ENCODE measurements at places on chromosomes 7 and 10.

DNA sequence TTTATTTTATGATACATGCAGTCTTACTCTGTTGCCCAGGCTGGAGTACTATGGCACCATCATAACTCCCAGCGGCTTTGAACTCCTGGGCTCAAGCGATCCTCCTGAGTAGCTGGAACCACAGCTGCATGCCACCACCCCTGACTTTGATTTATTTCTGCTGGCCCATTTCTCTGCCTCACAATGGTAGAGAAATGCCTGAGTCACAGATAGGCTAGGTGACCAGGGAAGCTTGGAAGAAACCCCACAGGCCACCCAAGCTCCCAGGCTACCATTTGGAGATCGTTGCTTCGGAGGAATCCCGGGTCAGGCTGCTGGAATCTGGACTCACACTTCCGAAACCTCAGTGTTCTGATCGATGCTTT, 17.4 kb upstream of the BAIAP2L1 start:
- no peak for DNase-seq

GRCh38 chr10:28120795-28121194, 121.9 kb upstream of the ODAD2 start:
- no peak for DNase-seq

DNA sequence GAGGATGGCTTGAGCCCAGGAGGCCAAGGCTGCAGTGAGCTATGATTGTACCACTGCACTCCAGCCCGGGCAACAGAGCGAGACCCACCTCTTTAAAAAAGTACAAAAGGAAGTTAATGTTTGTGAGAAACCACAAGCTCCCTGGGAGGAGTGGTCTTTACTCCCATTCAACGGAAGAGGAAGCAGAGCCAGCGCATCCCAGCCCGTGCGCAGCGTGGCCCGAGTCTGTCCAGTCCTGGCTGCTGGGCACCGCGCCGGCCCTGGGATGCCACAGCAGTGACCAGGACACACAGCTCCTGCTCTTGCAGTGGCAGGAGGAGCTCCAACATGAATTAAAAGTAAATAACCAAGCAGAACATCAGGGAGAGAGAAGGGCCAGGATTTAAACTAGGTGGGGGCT, 68.4 kb downstream of the ELFN1 start:
- DNase-seq: no peak

- no peak for DNase-seq
Observed at GRCh38 chr7:53697913-53698312, 662.5 kb downstream of the POM121L12 start.

- DNase-seq: no peak
Observed at GRCh38 chr7:40535678-40536077, 400.9 kb downstream of the SUGCT start.

DNA sequence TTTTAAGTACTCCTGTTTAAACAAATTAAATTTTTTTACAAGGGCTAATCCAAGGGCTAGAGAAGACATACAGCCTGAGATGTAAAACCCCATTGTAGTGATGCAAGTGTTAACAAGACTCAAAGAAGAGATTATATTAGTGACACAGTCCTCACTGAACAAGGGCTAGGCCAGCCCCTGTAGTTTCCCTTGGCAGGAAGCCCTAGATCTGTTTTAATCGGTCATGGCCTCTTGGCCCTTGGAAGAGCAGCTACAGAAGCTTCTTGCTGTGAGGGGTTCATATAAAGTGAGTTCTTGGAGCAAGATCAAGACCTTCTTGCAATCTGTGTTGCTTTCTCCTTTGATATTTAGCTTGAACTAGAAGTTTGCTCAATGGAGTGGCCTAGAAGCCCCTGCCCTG, 1339.4 kb downstream of the XPNPEP1 start:
- no peak for DNase-seq

DNA sequence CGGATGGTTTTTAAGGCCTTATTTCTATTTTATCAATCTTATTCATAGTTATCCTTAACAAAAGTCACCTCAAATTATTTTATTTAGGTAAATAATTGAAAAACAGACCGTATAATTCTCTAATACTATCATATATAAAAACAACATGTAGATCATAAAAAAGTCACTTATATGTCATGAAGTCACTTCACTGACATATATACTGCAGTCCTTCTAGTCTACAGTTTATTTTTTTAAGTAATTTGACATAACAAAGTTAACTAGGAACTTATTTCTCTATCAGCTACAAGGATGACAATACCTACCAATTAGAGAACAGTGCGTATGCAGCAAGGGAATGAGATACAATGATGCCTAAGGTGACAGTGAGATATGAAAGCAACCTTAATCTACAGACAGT, 26.2 kb downstream of the JMJD1C start:
- DNase-seq: no peak

- no peak for DNase-seq
Observed at GRCh38 chr7:71480791-71481190, 348.8 kb downstream of the GALNT17 start.

GRCh38 chr10:18313626-18314025, 173.4 kb downstream of the CACNB2 start:
- no peak for DNase-seq

- DNase-seq: no peak
Observed at GRCh38 chr10:86300931-86301830, 65.4 kb downstream of the GRID1 start.

DNA sequence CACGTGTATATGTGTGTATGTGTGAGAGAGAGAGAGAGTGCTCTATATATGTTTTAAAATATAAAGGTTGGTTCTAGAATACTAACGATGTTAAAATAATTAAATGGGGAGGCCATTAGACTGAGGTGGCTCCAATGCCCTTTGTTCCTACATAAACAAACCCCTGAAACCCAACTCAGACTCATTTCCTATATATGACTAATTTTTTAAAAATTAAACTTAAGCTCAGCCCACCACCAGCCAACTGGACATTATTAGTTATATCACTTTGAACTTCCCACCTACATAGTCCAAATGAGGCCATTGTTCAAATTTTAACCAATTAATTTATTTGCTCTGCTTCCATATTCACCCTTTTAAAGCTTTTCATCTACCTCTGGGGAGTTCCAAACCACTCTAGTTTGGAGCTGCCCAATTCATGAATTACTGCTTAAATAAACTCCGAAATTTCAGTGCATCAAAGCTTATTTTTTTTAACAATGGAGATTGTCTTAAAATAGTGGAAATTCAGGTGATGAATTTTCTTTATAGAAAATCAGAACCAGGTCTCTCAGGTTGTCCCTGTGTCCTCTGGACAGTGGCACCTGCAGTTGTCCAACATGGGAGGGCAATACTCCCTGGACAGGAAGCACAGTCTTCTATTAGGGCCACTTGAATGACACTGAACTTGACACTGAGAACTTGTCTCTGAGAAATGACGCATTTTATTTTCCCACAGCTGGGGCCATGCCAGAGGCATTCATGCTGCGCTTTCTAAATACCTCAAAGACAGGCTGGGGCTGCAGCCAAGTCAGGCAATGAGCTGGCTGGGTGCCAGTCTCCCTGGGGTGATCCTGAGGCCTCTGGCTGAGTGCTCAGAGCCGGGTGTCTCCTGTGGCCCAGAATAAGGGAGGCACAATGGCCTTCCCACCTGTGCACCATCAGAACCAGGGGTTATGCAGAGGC, 109.5 kb upstream of the TMEM72 start:
- DNase-seq: no peak

GRCh38 chr10:104906112-104906511, 265.0 kb downstream of the SORCS3 start:
- DNase-seq: no peak

GRCh38 chr10:20972925-20973324, 75.8 kb upstream of the NEBL start:
- no peak for DNase-seq

DNA sequence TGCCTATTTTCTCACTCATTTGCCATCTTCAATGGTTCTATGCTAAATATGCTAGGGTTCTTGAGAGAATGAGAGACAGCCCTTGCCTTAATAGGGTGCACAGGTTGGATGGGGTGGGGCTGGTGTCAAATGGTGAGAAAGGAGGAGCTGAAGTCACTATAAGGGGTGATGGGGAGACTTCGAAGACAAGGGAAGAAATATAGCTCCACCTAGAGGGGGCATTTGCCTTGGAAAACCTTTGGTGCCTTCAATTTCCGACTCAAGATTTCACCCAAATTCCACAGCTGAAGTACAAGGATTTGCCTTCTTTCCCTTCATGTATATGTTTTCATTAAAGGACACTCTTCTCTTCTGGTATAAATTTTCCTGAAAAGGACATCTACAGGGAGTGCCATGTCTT, 5.6 kb downstream of the PTN start:
- DNase-seq: no peak

GRCh38 chr7:31493714-31494181, 20.1 kb upstream of the ITPRID1 start:
- DNase-seq: no peak

DNA sequence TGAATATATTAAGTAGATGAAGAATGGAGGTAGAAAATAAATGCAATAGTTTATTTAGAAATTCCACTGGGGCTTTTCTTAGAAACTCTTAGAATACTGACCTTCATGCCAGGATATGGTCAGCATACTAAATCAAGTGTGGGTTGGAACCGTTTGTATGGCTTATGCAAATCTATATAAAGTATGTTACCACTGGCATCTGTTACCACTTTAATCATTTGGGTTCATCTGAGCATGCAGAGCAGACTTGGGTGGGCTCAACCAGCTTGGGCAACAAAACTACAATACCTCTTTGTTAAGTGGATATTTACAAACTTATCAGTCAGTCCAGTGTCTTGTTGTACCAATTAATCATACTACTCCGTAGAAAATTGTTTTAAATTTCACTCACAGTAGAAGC, 125.8 kb downstream of the CRPPA start:
- no peak for DNase-seq

DNA sequence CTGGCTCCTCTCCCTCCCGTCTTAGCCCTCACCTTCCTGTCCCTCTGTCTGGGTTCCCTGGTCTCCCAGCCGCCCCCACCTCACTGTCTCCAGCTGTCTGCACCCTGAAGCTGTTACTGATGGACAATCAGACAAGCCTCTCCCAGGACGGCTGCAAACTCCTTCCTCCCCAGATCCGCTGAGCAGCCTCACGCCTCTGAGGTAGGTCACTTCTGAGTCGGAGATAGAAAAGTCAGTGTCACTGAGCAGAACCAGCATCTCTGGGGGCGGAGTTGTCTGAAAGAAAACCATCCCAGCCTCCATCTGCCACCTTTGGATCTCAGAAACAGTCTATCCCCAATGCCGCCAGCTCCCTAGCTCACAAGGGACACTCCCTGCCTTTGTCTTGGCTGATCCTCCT, 27.4 kb downstream of the FAM241B start:
- no peak for DNase-seq

- DNase-seq: no peak
Observed at GRCh38 chr10:60167050-60167449, 222.6 kb downstream of the ANK3 start.

- no peak for DNase-seq
Observed at GRCh38 chr7:134356421-134356936, 39.7 kb upstream of the SLC35B4 start.

- no peak for DNase-seq
Observed at GRCh38 chr10:19014034-19014433, 34.6 kb upstream of the MALRD1 start.

GRCh38 chr10:87844837-87845623, 18.3 kb downstream of the KLLN start:
- DNase-seq: no peak

DNA sequence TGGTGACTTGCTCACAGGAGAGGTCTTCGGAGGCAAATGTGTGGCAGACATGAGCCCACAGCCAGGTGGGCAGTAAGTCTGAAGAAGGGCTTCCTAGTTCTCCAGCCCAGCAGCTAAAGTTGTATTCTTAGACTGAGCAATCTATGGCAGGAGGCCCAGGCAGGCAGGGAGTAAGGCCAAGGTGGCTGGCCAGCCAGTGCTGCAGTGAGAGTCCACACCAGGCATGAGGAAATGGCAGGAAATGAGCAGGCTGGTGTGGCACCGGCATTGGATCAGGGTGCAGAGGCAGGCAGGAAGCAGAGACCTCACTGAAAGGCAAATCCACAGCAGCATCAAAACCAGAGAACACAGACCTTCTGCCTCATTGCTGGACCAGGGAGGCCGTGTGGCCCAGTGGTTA, 84.6 kb upstream of the PDE1C start:
- no peak for DNase-seq

- DNase-seq: no peak
Observed at GRCh38 chr10:48611133-48611532, 6.3 kb upstream of the ARHGAP22 start.

- DNase-seq: no peak
Observed at GRCh38 chr7:23662124-23662983, 17.6 kb upstream of the FAM221A start.

DNA sequence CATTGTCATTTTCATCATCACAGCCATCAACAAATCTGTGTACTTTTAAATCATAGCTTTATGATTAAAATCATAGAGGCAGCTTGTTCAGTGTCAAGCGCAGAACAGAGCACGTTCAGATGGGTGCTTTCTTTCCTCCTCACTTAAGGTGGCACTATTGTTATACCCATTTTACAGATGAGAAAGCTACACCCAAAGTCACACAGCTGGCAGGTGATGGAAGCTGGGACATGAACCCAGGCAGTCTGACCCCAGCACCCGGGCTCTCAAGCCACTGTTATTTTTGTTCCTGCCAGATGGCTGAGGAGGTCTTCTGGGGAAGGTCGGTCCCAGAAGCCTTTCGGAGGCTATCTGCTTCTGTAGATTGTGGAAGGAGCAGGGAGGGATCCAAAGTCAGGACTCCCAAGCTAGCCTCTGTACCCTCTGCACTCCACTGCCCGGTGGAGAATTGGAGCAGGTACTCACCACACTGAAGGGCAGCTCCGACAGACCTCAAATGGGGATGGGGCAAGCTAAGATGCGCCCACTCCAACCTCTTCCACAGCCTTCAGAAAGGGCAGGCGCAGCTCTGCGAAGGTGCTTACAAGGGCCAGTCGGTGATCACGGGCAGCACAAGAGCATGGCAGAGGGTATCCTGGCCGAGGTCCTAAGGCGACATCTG, 610 bp downstream of the AVPI1 start:
- no peak for DNase-seq

DNA sequence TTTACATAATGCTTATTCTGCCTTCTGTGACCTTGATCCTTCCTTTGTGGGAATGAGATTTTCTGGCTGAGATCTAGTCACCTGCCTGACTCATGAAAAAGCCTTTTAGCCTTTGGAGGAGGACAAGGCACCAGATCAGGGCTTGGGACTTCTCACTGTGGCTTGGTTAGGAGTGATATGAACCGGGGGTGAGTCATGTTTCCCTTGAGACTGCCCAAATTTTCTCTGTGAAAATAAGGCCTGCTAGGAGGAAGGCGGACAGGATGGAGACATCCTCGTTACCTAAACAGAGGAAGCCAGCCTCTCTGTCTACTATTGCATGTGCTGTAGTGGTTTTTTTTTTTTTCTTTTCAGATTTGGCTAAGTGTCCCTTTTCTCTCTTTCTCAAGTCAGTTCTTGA, 57.8 kb downstream of the EVX1 start:
- DNase-seq: no peak

GRCh38 chr7:113639221-113639620, 279.6 kb downstream of the PPP1R3A start:
- no peak for DNase-seq
